ENCODE measurements at places on chromosomes 7 and 10.
A peak's percentile ranks its signal among the peaks of the same experiment; 100 is the strongest.

DNA sequence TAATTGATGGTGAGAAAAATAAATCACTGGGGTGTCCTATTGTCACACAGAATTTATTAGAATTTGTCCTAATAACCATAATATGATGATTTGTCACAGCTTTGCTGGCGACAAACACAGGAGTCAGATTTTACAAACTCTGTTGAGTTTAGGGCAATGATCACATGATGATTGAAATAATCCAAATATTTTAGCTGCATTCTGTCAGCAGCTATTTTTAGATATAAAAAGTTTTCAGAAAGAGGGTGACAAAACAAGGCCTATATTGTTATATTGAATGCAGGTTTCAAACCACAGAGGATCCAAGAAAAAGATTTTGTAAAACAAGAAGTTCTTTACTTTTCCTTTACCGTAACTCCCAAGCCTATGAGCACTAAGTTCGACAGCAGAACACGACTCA lies 178.8 kb downstream of the ADAM12 start:
- no peaks in the 10 kb centered on the region for H3K36me3 ChIP-seq
- peaks cover 40% of the 10 kb centered on the region for H3K4me1 ChIP-seq
- H3K4me3 ChIP-seq: no peak overlapping the region

DNA sequence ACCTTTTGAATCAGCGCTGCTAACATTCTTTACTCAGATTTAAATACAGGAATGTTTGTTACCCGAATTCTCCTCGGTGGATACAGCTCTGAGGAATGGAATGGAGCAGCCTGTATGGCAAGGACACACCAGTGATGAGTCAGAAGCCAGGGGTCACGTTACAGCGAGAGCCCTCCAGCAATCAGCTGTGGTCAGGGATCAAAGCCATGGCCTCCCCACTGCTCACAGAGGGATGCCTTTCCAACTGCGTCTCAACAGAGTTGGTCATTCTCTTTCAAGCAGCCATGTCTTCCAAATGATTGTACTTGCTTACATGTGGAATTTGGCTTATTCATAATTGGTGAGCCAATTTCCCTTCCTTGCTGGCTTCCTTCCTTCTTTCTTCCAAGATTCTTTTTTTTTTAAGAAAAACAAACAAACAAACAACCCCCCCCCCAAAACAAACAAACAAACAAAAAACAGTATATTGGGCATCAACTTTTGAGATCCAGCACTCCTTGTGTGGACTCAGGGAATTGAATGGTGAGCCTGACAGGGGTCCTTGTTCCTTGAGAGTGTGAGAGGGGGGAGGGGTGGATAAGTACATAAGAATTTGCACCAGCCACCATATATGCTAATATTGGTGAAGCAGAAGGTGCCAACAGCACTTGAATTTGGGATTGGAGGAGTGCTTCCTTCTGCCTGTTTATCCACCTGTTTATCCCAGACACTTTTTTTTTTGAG lies 100.2 kb downstream of the ATXN7L1 start:
- H3K36me3 ChIP-seq: no peaks in the 10 kb centered on the region
- H3K4me1 ChIP-seq: peaks cover 26% of the 10 kb centered on the region
- no peak overlapping the region for H3K4me3 ChIP-seq
- peak; percentile 100 for DNase-seq
- H3K27ac ChIP-seq: peak overlapping the region; percentile 77

DNA sequence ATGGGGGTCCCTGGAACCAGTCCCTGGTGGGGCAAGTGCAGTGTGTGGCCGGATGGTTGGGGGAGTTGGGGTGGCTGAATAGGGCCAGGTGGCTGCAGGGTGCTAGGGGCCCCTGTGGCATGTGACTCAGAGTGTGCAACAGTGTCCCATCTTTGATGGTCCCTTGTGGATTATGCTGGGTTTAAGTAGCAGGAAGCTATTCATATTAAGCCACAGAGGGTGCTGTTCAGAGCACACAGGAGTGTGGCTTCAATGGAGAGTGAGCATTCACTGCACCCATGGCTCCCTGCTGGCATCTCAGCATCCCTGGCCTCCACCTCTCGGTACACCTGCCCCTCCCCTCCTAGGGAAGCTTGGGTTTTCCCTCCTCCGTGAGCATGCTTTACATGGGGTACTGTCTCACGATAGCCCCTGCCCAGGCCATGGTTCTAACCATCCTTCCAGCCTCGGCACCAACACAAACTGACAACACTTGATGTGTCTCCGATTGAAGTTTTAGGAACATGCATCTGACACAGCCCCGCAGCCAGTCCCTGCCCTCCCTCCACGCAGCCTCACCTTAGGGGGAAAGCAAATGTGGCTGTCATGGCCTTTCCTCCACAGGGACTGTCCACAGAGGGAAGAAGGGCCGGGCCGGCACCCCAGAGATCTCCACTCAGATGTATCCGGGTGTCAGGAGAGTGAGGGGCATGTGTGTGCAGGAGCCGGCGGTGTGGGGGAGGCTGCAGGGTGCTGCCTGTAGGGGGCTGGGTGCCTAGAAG lies 30.4 kb upstream of the PPIF start:
- no peak overlapping the region for H3K27ac ChIP-seq
- peaks cover 37% of the 10 kb centered on the region for H3K4me1 ChIP-seq
- H3K27me3 ChIP-seq: no peaks in the 10 kb centered on the region
- peaks cover 9% of the 10 kb centered on the region for H3K36me3 ChIP-seq
- no peak overlapping the region for H3K4me3 ChIP-seq
- DNase-seq: peak; percentile 7

DNA sequence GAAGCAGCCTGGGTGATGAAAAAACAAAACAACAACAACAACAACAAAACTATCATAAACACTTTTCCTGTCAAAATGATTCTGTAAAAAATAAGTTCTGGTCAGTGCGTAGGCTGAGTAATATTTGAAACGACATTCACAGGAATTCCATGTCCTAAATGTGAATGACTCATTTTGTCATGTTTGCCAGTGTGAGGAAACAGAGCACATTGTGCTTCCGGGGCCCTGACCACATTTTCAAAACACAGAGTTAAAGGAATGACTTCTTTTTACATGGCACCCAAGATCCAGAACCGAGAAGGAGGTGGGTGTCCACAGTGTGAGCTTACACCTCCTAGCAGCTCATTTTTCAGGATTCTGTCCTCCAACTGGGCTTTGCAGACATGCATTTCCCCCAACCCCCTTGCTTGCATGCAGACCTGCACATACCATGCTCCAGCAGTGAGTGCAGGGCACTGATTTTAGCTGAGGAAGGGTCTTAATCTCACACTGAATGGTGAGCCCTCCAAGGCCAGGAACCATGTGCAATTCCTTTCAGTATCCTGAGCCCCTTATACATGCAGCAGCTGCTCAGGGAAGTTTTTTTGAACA lies 3.0 kb downstream of the CLRN3 start:
- H3K27ac ChIP-seq: no peak overlapping the region
- peaks cover 5% of the 10 kb centered on the region for H3K27me3 ChIP-seq
- peak; percentile 72 for DNase-seq
- peak overlapping the region; percentile 6 for H3K4me3 ChIP-seq

DNA sequence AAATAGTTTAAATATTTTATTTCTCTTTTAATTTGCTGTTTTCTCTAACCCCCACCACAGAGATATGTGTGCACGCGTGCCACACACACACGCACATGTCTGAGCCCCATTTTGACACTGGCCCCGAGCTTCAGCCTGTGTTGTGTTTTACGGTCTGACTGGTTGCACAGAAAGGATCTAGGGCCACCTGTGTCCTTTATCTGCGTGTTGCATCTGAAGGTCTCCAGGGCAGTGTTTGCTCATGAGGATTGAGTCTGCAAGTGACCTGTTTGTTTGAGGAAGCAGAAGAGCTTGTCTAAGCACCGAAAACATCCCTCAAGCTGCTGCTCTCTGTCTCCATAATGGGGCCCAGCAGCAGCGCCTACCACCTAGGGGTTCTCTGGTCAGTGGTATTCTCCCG lies 266.4 kb upstream of the LYZL1 start:
- no peak overlapping the region for H3K4me3 ChIP-seq
- H3K4me1 ChIP-seq: no peaks in the 10 kb centered on the region
- H3K27me3 ChIP-seq: peaks cover 5% of the 10 kb centered on the region
- H3K27ac ChIP-seq: no peak overlapping the region
- DNase-seq: no peak

GRCh38 chr10:74153123-74153522 lies 2.1 kb downstream of the ADK start:
- no peaks in the 10 kb centered on the region for H3K27me3 ChIP-seq
- peaks cover 7% of the 10 kb centered on the region for H3K4me1 ChIP-seq
- peak; percentile 35 for DNase-seq
- H3K36me3 ChIP-seq: no peaks in the 10 kb centered on the region
- H3K4me3 ChIP-seq: no peak overlapping the region
- H3K27ac ChIP-seq: no peak overlapping the region

Data from astrocyte (in vitro differentiated cells and primary cell).